Hippocampal formation (tissue), 2 donors: ENCODE measurements at places on chromosomes 7 and 10.

- DNase-seq: no peak
These were observed 59.2 kb downstream of the HK1 start for GRCh38 chr10:69337296-69338132.

DNA sequence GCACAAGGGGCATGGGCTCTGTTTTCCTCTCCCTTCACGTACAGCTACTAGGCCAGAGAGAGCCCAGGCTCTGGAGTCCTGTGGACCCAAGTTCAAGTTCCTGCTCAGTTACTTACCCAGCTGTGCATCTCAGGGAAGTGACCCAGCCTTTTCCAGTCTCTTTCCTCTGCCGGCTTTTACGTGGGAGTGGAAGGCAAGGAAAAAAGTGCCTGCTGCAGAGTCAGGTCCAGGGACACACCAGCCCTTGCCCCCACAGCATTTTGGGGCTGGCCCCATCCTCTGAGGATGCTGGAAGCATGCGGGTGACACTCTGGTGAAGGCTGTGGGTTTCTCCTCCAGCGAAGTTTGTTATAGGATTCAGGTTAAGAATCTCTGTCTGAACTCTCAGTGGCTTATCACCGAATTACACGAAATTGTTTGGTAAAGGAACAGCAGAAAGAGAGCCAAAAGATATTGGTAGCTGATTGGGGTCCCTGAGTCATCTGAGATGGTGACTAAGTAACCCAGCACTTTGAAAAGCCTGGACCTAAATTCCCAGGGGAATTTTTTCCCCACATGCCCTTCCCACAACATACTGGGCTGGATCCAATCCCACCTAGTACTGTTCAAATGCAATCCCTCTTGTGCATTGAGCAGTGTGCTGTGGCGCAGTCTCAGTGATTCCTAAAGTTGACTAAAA is 424.3 kb downstream of the RPS24 start:
- DNase-seq: no peak

DNA sequence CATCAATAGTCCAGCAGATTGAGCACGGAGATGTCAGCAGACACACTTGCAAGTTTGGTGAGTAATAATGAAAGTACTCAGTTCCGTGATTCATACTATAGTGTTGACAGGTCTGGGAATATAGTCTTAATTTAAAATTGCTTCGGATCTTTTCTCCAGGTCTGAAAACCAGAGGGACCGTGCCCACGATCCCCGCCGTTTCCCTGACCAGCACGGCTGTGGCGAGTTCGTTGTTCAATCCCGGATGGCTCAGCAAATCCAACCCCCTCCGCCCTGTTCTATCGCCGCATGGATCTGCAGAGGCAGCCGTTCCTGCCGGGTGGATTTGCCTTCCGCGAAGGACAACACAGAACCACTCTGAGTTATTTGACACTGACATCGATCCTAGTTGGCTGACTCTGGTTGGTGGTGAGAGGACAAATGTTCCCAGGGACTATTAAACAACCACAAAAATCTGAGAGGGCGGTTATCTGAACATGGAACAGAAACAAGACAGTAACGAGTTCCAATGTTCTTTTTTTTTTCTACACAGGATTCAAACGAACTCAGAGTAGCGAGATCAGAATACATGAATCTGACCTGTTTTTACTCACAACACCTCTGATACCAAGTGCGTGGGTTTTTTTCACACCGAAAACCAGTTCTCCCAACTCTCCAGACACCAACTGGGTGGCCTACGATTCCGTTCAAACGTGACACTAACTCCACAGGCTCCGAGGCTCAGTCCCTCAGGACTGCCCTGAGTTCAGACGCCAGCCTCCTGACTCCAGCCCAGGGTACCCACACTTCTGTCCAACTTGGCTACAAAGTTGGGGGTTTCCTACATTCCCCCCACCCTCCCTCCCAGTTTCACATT is 52.7 kb downstream of the RBM17 start:
- DNase-seq: no peak

DNA sequence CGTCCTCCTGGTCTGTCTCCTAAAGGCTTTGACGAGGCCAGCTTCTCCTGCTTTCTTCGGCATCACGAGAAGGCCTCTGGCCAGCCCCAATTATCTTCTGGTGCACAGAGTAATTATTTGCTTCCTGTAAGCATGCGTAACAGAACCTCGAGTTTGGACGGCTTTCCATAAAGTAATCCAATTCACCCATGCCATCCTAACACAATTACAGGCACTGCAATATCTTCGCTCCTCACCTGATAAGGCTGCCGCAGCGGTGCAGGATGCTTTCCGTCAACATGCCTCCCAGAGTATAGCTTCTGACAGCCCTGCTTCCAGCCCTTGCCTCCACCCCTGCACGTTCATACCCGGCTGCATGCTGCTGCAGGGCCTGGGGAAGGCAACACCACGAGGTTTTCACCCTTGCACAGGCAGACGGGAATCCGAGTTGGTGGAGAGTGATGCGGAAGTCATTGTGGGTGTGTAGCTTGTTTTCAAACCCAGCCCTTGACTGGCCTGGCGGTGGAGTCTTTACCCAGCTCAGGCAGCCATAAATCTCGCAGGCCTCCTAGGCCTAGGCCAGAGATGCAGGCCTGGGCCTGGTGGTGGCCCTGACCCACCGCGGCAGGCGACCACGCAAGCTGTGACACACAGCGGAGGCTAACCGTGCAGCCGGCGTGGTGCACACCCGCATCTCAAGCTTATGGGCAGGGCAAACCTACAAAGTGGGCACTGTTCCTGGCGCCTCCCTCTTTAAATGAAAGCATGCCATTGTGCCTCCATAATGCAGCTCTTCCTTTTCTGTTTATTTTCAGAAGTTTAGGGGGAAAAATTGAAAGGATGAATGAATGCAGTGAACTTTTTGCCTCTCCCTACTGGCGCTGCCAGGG is 12.7 kb downstream of the EBF3 start:
- DNase-seq: no peak

- no peak for DNase-seq
These were observed 69.1 kb upstream of the CYP26C1 start for GRCh38 chr10:92991513-92991912.

- peak; percentile 72 for DNase-seq
These were observed at the start of gene PRXL2A for GRCh38 chr10:80408242-80409101. Gene PRXL2A, plus strand, starts transcription at chr10:80408551. Its CDS starts 11,917 bp downstream, at chr10:80420468.

DNA sequence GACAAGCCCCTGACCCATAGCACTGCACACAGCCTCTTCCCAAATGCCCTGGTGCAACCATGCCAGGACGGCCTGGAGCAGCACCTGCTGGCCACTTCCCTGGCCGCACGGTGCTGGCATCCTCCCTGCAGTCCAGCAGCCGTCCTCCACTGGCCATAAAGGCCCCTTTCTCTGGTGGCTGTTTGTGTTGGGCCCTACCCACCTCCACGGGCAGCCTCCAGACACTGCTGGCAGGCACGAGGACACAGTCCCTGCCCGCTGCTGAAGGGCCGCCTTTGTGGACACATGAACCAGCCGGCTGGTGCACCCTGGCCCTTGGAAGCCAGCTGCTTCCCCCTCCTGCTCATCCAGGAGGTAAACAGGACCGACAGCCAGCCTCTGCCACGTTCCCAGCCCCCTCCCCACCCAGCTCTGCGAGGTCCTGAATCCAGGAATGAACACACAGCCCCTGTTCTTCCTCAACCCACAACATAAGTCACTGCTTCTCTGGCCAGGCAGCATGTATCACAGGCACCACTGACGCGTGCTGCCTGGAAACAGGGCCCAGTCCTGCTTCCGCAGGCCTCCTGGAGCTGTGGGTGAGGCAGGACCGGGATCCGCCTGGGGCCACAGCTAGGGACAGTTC is 43.8 kb downstream of the SPOCK2 start:
- DNase-seq: peak; percentile 94

DNA sequence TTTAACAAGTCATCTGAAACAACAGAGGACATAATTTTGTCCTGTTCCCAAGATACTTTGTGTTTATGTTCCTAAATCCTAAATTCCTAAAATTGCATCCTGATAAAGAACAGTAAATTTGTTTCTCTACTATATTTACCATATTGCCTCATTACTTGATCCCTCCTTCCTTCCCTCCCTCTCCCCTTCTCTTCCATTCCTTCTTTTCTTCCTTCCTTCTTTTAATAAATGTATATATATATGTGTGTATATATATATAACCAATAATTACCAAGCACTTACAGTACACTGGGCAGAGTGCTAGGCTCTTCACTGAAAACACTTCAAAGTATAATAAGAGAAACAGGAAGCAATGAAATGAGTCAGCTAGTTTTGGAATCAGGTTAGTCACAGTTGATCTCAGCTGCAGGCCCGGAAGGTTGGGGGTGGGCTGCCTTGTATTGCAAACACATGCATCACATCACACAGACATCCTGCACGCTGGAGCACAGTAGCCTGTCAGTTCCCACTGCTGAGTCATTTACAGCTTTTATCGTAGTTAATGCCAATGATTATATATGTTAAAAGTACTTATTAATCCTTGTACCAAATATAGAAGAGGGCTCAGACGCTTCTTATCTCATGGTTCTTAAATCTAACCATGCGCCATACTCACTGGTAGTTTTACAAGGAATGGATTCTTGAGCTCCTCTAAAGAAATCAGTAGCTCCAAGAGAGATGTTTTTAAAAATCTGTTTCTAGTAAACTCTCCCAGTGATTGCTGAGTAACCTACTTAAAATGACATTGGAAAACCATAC is 551.7 kb downstream of the GRM8 start:
- DNase-seq: no peak

DNA sequence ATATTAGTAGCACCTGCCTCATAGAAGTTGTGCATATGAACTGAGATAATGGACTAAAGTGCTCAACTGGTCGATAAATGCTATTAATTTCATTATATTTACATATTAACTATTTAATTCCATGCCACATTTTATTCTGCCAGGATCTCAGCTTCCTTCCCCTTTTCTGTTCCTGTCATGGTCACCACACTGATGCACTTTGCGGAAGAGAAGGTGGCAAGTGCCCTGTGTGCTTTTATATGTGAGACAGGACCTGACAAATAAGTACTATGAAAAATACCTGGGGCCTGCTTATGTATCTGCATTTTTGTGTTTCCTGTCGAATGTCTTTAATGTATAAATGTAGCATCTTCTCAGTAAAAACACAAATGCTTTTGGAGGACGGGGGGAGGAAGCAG is 12.2 kb downstream of the ATP6V0E2 start:
- no peak for DNase-seq

- no peak for DNase-seq
These were observed 1.6 kb downstream of the FAM204A start for GRCh38 chr10:118340486-118340885.

DNA sequence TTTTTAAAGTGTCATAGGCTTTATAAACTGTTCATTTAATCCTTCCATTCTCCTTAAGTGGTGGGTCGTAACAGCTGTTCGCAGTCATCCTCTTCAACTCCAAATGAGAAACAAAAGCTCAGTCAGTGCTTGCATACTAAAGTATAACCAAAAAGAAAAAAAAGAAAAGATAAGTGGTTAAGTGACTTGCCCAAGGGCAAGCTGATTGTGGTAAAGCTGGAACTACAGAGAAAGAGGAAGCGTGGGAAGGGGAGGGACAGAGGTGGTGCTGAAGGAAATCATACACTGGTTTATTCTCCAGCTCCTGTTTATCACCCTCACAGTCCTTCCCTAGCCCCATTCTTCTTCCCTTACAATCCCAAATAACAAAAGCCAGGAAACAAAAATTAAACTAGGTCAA is 29.6 kb downstream of the IDE start:
- no peak for DNase-seq

DNA sequence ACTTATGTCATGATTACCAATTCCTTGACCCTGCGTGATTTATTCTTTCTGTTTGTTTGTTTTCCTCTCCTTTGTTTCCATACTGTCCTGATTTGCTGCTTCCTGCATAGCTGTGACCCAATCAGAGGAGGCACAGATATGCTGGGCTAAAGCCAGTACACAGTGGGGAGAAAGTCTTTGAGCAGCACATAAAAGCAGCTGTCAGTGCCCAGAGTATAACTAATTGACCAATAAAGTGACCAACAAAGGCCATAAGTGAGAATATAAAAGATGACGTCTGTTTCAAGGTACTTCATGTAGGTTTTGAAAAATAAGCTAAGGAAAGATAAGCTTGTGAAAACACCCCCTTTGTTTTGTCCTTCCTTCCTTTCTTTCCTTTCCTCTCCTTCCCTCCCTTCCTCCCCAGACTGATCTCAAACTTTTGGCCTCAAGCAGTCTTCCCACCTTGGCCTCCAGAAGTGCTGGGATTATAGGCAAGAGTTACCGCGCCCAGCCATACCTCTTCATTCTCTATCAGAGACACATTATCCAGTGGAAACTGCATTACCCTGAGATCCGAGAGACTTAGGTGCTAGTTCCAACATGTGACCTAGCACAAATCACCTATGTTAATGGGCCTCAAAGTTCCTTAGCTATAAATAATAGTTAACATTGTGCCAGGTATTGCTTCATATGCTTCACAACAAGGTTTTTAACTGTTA is 17.0 kb downstream of the BCAP29 start:
- DNase-seq: no peak

DNA sequence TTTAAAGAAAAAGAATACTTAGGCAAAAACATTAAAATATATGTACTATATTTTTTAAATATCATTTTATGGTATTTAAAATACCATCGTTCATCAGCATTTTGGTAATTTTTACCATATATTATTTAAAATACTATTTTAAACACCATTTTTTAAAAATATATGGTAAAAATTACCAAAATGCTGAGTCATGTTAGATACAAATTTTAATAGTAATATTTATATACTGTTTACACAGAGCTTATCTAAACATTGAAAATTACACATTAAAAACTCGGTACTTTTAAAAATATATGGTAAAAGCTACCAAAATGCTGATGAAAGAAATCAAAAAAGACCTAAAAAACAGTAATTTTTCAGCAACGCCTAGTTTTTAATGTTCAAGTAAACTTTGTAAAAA is 105.6 kb downstream of the TPK1 start:
- DNase-seq: no peak

DNA sequence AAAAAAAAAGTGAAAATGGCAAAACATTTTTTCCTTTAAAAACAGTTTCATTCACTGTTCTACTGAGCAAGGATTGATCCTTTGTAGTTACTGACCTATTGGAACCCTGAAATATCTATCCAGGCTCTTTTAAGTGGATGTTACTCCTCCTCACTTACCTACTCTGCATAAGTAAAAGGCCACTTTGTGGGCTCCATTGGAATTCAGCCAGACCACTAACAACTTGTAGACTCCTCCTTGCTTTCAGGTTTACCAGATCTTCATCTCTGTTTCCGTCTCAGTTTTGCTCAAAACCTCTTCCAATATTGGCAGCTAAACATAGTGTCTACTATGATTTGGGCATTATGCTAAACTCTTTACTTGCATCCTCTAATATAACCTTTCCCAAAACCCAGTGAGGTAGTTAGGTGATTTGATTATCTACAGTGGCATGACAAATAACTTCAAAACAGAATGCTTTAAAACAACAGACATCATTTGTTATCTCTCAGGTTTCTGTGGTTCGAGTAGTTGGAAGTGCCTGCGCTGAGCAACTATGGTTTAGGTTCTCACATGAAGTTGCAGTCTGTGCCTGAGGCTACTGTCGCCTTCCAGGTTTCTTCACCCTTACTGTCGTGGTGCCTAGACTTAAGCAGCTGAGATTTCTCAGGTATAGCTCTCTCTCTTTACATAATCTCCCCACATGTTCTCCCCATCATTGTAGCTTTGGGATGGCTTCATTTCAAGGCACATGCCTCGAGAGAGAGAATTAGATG is 698.2 kb downstream of the REEP3 start:
- no peak for DNase-seq

- DNase-seq: no peak
These were observed 23.0 kb upstream of the YWHAG start for GRCh38 chr7:76381814-76382213.

GRCh38 chr10:88332503-88333247 is 250.4 kb downstream of the RNLS start:
- no peak for DNase-seq

- DNase-seq: no peak
These were observed 11.6 kb downstream of the C10orf90 start for GRCh38 chr10:126658928-126659327.

GRCh38 chr10:17882557-17882956 is 69.2 kb upstream of the SLC39A12 start:
- peak; percentile 55 for DNase-seq
